ENCODE measurements at places on chromosomes 7 and 10.

- no peak for DNase-seq
Measured at GRCh38 chr10:37739181-37739580, 118.2 kb downstream of the ZNF248 start.

- DNase-seq = no peak
Measured at GRCh38 chr10:49649294-49649693, 30.2 kb upstream of the C10orf53 start.

DNA sequence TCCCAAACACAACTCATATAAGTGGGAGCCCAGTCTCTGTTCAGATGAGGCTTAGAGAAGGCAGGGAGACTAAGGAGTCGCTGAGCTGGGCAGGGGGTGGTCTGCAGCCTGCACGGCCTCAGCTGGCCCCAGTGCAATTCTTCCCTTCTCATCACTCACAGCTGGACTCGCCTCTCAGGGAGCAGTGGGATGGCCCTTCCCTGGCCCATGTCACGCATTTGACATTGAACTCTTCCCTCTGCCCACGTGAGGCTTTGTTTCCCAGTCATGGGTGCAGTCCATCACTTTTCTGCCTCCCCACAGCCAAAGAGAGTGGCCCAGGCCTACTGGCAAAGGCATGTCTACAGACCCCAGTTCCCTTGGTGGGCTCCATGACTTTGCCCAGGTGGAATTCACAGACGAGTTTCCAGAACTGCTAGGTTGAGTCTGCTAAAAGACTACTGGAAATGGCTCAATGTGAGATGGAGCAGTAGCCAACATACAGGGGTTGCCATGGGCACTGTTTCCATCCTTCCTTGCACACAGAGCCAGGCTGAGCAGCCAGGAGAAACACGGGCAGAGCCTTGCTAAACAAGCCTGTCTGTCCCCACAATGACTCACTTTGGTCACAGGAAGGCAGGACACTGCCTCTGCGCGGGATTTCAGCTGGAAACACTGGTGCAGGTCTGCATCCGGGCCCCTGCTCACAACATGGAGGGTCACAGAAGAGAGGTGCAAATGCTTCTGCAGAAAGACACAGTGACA, 90.1 kb downstream of the OAT start:
- DNase-seq = no peak

GRCh38 chr7:64874562-64875250, 28.4 kb upstream of the ZNF273 start:
- DNase-seq = no peak

DNA sequence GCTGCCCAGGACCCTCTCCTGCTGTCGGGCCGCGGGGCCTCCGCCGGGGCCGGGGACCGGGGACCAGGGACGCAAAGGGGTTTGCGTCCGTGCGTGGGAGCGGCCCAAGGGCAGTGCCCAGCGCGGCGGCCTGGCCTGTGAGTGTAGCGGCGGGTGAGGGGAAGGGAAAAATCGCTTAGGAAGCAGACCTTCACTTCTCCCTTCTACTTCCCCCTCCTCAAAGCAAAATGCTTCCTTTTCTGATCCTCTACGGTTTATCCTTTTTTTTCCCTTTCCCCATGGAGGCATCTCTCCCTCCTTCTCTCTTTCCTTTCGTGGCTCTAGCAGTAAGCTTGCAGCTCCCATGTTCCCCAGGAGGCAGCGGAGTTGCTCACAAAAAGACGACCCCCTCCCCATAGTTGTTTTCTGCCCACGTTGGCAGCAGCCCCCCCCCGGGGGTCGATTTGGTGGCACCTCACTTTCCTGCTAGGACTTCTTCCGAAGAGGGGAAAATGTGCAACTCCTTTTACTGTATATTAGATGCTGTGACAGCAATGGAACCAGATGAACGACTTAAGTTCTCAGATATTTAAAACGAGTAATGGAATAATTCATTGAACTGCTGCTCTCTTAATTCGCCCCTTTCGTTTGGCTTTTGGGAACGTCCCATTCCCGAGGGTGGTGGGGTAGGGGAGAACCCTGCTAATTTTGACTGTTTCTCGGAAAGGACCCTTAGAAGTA, 724 bp downstream of the CAPZA2 start:
- peak; percentile 6 for DNase-seq

GRCh38 chr10:6068006-6068405, 5.8 kb upstream of the IL2RA start:
- no peak for DNase-seq
